Pulmonary artery endothelial cell (primary cell): ENCODE measurements at places on chromosomes 6 and 20. TPM values are rescaled to one million over a fixed set of nuclear protein-coding genes. Genes with fewer than 3 reads are reported as not detected.

CCND3 gene
- total RNA-seq = 37.6 and 64.7 TPM in 2 replicates

GLO1 gene
- 151 and 188 TPM in 2 replicates for total RNA-seq

PFDN6 gene
- total RNA-seq = 51.2 and 53.3 TPM in 2 replicates

HACE1 gene
- 14.0 TPM in 2 replicates for total RNA-seq

GLP1R gene
- total RNA-seq = not detected in 2 replicates

HCK gene
- not detected in 2 replicates for total RNA-seq

HMGCLL1 gene
- 0.07 and 0.74 TPM in 2 replicates for total RNA-seq

PLCB4 gene
- 1.3 and 2.1 TPM in 2 replicates for total RNA-seq

SCRT2 gene
- not detected in 2 replicates for total RNA-seq

IL20RA gene
- total RNA-seq = under 0.01 TPM in 1 of 2 replicates, not detected in the other

C4A gene
- total RNA-seq = 0.46 and 1.3 TPM in 2 replicates

PI16 gene
- total RNA-seq = under 0.01 TPM in 1 of 2 replicates, not detected in the other

PARD6B gene
- 0.13 and 0.14 TPM in 2 replicates for total RNA-seq

GGTLC1 gene
- total RNA-seq = not detected in 2 replicates

TRERF1 gene
- total RNA-seq = 0.40 and 0.85 TPM in 2 replicates

ROS1 gene
- not detected in 2 replicates for total RNA-seq

SRSF12 gene
- 0.25 and 0.46 TPM in 2 replicates for total RNA-seq

CHRNA4 gene
- total RNA-seq = not detected in 2 replicates

KPNA5 gene
- 10.5 and 12.2 TPM in 2 replicates for total RNA-seq

RNASET2 gene
- total RNA-seq = 8.5 and 15.4 TPM in 2 replicates

CLVS2 gene
- not detected in 2 replicates for total RNA-seq

POU5F1 gene
- 0.56 and 1.6 TPM in 2 replicates for total RNA-seq

HCRTR2 gene
- not detected in 2 replicates for total RNA-seq

SLC17A9 gene
- total RNA-seq = 9.4 and 15.4 TPM in 2 replicates

MYL9 gene
- 1.3 and 2.0 TPM in 2 replicates for total RNA-seq

OPRM1 gene
- not detected in 2 replicates for total RNA-seq

GJA10 gene
- not detected in 2 replicates for total RNA-seq

MOXD1 gene
- total RNA-seq = 0.07 and 0.18 TPM in 2 replicates

BPI gene
- total RNA-seq = not detected in 2 replicates

VTA1 gene
- total RNA-seq = 54.5 and 61.7 TPM in 2 replicates

FGD2 gene
- total RNA-seq = not detected in 2 replicates

SAMD3 gene
- total RNA-seq = not detected in 2 replicates

KIF25 gene
- not detected in 2 replicates for total RNA-seq

PNLDC1 gene
- 0.11 TPM in 1 of 2 replicates, not detected in the other for total RNA-seq
